Muscle of arm (tissue), 14 donors: ENCODE measurements at places on chromosomes 1 and 21. TPM values are rescaled to one million over a fixed set of nuclear protein-coding genes. Genes with fewer than 3 reads are reported as not detected.

Gene HES4
- polyA plus RNA-seq = 10.7 TPM

DNA sequence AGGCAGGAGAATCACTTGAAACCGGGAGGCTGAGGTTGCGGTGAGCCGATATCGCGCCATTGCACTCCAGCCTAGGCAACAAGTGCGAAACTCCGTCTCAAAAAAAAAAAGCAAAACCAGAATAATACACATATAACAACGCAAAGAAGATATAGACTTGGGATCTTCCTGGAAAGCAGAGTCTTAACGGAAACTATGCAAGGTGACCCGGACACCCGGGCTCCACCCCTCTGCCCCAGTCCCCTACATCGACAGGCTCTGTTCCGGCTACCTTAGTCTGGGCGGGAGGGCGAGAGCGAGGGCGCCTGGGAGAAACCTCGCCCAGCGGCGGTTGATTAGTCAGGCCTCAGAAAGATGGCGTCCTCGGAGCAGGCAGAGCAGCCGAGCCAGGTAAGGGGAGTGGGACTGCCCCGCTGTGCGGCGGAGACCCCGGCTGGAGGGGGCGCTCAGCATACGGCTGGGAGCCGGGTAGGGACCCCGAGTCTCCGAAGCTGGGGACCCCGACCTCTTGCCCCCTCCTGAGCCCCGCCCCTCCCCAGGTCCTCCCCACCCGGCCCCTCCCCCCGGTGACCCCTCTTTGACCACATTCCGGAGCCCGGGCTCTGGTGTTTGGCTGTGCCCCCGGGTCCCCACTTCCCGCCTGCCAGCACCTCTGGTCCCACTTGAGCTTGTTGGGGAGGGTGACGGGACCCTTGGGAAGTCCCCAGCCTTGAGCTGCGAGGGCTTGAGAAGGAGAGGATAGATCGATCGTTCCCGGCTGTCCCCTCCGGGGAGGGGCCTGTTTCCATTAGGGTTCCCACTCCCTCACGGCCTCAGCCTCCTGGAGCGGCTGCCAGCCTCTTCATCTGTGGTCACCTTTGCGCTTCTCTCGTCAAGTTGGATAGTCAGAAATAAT lies at the start of gene PEX14:
Gene PEX14, plus strand, starts transcription at position 338 of the 895 bp plus-strand sequence. Its CDS starts 17 bp downstream, at position 355.
- DNase-seq = peak; percentile 86

GRCh38 chr1:32770221-32770731 lies 46.9 kb downstream of the YARS1 start:
- DNase-seq = no peak

DNA sequence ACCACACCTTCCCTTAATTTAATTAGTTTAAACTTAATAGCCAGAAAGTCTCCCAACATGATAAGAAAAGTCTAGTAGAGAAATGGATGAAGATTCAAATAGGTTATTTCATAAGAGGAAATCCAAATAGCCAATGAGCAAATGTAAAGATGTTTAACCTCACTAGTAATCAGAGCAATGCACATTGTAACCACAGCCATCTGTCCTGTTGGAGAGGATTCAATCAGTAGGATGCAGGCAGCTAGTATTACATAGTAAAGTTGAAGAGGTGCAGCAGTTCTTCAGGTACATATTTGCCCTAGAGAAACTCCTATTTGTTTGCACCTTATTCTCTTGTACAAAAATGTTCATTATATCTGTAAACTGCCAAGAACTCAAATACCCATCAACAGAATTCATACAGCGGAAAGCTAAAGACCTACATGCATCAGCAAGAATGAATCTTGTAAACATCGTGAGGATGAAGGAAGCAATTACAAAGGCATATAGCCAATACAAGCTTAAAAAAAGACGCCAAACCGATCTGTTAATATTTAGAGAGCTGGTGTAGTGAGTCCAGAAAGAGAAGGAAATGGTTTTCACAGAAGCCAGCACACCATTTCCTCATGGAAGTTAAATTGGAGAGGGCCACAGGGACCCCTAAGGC lies 27.9 kb downstream of the DIP2A start:
- DNase-seq = no peak

Gene GORAB
- polyA plus RNA-seq = 20.9 TPM
